ENCODE measurements at places on chromosomes 1 and 21. TPM values are rescaled to one million over a fixed set of nuclear protein-coding genes. Genes with fewer than 3 reads are reported as not detected.

Gene ESRRG
- total RNA-seq, result not detected

Gene STXBP3
- total RNA-seq, result 19.6 TPM

Gene SMPDL3B
- 1.1 TPM for total RNA-seq

Gene KPRP
- not detected for total RNA-seq
